ENCODE measurements at places on chromosomes 6 and 20. TPM values are rescaled to one million over a fixed set of nuclear protein-coding genes. Genes with fewer than 3 reads are reported as not detected.

RHAG gene
- 0.49 TPM for total RNA-seq

GPSM3 gene
- 0.49 TPM for total RNA-seq

TFEB gene
- total RNA-seq, result 2.7 TPM

SLX4IP gene
- total RNA-seq, result 5.7 TPM

NRSN1 gene
- total RNA-seq, result 28.8 TPM

DLK2 gene
- total RNA-seq, result 4.4 TPM

RBL1 gene
- 12.8 TPM for total RNA-seq

OR2H1 gene
- total RNA-seq, result not detected

ANGPT4 gene
- not detected for total RNA-seq

TMC2 gene
- 3.4 TPM for total RNA-seq

SH3BGRL2 gene
- 16.5 TPM for total RNA-seq

ARG1 gene
- total RNA-seq, result 1.2 TPM

PREX1 gene
- total RNA-seq, result 16.0 TPM

TRIM10 gene
- 0.25 TPM for total RNA-seq

DYNLT2 gene
- total RNA-seq, result 3.2 TPM
